ENCODE measurements at places on chromosomes 2 and 18.

GRCh38 chr2:134170294-134170693 lies 83.6 kb upstream of the MGAT5 start:
- DNase-seq: no peak

DNA sequence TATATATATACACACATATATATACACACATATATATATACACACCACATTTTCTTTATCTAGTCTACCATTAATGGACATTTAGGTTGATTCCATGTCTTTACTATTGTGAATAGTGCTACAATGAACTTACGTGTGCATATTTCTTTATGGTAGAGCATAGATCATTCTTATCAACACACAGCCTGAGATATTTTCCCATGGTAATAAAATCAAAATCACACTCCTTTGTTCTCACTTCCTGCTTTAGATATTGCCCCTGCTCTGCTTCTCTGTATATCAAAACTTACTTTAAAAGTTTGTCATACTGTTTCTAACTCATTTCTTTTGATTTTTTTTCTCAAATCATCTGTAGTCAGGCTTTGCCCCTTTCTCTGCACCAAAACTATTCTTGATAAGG lies 119.9 kb downstream of the DCC start:
- DNase-seq: no peak

- no peak for DNase-seq
These were observed 37.5 kb upstream of the STK17B start for GRCh38 chr2:196208915-196209314.

- no peak for DNase-seq
These were observed 13.3 kb upstream of the PPP4R1 start for GRCh38 chr18:9627642-9628041.

- no peak for DNase-seq
These were observed 89.6 kb downstream of the ACTR3 start for GRCh38 chr2:113979191-113980128.

DNA sequence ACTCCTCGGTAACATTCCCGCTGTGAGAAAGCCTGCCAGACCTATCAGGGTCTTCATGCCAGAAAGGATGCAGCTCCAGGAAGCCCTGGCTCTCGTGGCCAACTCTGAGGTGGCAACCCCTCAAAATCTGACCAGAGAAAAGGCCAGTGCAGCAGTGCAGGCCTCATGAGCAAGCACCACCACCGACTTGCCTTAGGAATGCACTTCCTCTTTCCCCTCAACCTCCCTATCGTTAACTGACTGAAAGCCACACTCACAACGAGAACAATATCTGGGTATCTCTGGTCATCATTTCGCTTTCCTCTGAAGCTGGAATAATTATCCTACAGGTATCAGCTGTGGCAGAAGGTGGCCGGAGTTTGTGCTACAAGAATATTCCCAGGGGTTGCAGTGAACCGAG lies 101.4 kb upstream of the POU3F3 start:
- no peak for DNase-seq

- DNase-seq: no peak
These were observed 879.8 kb upstream of the PIK3C3 start for GRCh38 chr18:41075212-41075611.

- no peak for DNase-seq
These were observed 228.3 kb downstream of the MYCN start for GRCh38 chr2:16168506-16169264.
